Ovary (tissue), 10 donors: ENCODE measurements at places on chromosomes 1 and 21. TPM values are rescaled to one million over a fixed set of nuclear protein-coding genes. Genes with fewer than 3 reads are reported as not detected.

KIAA0040 gene
- total RNA-seq = 18.5 TPM

MYBPHL gene
- total RNA-seq = 0.38 TPM

KLHDC7A gene
- 0.36 TPM for total RNA-seq

SCYL3 gene
- 6.3 TPM for total RNA-seq

ZFYVE9 gene
- total RNA-seq = 34.1 TPM

LAMC2 gene
- total RNA-seq = 33.7 TPM

ZNF648 gene
- total RNA-seq = 1.4 TPM

HRNR gene
- total RNA-seq = not detected

PRDM16 gene
- total RNA-seq = 1.1 TPM

PPM1J gene
- 2.1 TPM for total RNA-seq

ELOVL1 gene
- total RNA-seq = 50.6 TPM

SYT6 gene
- total RNA-seq = 0.17 TPM

DNA sequence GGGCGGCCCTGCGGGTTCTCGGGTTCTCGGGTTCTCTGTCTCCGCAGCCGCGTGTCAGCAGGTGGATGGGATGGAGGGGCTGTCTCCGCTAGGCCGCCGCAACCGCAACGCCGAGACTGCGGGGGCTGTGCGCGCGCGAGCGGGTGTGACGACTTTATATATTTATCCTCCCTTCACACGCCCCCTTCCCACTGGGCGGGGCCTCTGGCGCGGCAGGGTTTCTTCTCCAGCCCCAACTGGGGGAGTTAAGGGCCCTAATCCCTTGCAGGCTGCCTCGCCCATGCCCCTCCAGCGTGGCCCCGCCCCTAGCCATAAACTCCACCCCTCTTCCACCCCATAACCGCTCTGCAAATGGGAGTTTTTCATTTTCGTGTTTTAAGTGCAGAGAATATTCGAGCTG lies 3.4 kb downstream of the IGSF21 start:
- H3K4me3 ChIP-seq = no peak overlapping the region
- H3K4me1 ChIP-seq = no peaks in the 10 kb centered on the region
- H3K36me3 ChIP-seq = no peaks in the 10 kb centered on the region
- no peak overlapping the region for H3K27ac ChIP-seq
- DNase-seq = no peak

DNA sequence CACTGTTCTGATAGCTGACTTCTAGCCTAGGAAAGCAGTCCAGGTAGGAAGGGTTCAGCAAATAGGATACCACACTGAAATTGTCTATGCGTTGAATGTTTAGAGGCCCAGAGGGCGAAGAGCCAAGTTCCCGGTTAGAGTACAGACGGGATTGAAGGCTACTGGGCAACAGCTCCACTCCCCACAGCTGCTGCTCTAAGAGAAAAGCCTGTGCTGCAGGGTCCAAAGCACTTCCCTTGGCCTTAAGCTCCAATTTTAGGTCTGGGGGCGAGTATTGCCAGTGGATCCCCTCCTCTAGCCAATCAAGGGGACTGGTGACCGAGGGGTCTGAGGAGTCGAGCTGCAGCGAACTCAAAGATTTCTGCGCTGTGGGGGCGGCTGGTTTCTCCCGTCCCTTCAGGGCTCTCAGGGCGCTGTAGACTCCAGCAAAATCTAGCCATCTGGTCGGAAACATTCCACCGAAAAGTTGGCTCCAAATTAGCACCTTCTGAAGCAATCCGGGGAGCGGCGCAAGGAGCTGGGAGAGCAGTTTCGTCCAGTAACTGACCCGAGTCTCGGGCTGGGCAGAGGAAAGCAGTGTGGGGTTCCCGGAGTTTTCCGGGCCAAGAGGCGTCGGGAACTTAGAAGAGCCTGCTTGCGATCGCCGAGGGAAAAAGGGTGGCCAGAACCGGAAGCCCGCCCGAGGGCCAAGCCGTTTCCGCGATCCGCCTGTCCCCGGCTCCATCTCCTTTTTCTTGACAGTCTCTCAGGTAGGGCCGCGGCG lies 748 bp downstream of the PPP1R15B start:
- H3K27me3 ChIP-seq = no peaks in the 10 kb centered on the region
- peaks cover 3% of the 10 kb centered on the region for H3K4me1 ChIP-seq
- DNase-seq = no peak

DNA sequence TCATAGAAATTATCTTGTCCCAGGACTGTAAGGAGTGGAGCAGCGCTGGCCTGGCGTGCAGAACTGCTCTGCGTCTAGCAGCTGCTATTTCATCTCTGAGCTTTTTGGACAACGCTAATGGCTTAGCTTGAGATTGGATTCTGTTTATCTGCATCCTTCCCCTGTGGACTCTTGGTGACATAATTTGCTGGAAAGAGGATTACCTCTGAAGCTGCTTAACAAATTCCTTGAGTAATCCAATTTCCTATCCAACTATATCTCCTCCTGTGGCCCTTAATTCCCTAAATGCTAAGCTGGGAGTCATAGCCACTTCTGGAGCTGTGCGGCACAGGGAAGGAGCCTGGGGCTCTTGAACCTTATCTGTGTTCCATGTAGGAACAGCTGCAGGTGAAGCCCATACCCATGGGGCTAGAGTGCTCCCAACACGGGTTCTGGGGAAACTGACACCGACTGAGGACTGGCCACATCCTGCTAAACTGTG lies 43.2 kb downstream of the IL6R start:
- no peaks in the 10 kb centered on the region for H3K36me3 ChIP-seq
- no peak for DNase-seq
- no peak overlapping the region for H3K4me3 ChIP-seq
- H3K4me1 ChIP-seq = peaks cover 2% of the 10 kb centered on the region

GRCh38 chr21:32674731-32675130 lies 53.1 kb downstream of the SYNJ1 start:
- no peaks in the 10 kb centered on the region for H3K27me3 ChIP-seq
- no peak overlapping the region for H3K4me3 ChIP-seq
- H3K36me3 ChIP-seq = no peaks in the 10 kb centered on the region
- no peaks in the 10 kb centered on the region for H3K4me1 ChIP-seq

- H3K4me3 ChIP-seq = no peak overlapping the region
- H3K27ac ChIP-seq = no peak overlapping the region
- DNase-seq = no peak
- H3K4me1 ChIP-seq = peaks cover 2% of the 10 kb centered on the region
- H3K36me3 ChIP-seq = no peaks in the 10 kb centered on the region
These were observed 634.9 kb downstream of the LMO4 start for GRCh38 chr1:87963556-87963955.

GRCh38 chr1:194289569-194290266 lies 1103.3 kb upstream of the B3GALT2 start:
- no peaks in the 10 kb centered on the region for H3K4me1 ChIP-seq
- DNase-seq = no peak
- no peak overlapping the region for H3K4me3 ChIP-seq
- H3K36me3 ChIP-seq = no peaks in the 10 kb centered on the region

DNA sequence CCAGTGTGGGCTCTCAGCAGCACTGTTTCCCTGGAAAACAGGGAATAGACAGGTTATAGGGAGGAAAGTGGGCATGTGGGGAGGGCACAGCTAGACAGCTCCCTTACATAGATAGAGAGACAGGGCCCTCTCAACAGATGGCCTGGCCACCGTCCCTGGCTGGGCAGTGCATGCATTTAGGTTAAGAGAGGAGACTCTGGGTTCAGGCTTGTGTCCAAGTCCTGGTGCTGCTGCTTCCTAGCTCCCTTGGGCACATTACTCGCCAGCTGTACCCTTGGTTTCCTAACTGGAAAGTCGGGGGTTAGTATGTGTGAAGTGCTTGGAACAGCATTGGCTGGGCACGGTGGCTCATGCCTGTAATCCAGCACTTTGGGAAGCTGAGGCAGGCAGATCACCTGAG lies 9.1 kb downstream of the PLOD1 start:
- H3K27me3 ChIP-seq = no peaks in the 10 kb centered on the region
- H3K27ac ChIP-seq = no peak overlapping the region
- peaks cover 9% of the 10 kb centered on the region for H3K4me1 ChIP-seq
- H3K36me3 ChIP-seq = no peaks in the 10 kb centered on the region
- no peak for DNase-seq
- no peak overlapping the region for H3K4me3 ChIP-seq

- no peaks in the 10 kb centered on the region for H3K36me3 ChIP-seq
- DNase-seq = no peak
- no peak overlapping the region for H3K4me3 ChIP-seq
- H3K27ac ChIP-seq = no peak overlapping the region
These were observed 37.4 kb downstream of the ZNF496 start for GRCh38 chr1:247294282-247294681.

DNA sequence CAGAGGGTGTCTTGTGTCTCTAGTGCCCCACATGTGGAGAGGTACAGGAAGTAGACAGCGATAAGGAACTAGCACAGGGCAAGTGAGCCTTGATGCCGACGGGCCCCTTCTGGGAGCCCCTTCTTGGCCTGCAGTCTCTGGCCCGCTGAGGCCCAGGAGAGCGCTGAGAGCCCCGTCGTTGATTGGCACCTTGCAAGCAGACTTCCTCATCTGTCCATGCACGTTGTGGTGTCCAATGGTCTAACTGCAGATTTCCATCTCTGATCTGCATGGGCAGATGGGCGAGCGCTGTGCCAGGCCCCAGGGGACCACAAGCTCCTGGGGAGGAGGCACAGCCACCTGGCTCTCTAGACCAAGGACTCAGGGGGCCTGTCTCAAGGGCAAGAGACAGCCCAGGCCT lies 32.4 kb downstream of the PLEKHA6 start:
- no peak overlapping the region for H3K27ac ChIP-seq
- no peaks in the 10 kb centered on the region for H3K27me3 ChIP-seq
- no peak for DNase-seq
- H3K36me3 ChIP-seq = no peaks in the 10 kb centered on the region

DNA sequence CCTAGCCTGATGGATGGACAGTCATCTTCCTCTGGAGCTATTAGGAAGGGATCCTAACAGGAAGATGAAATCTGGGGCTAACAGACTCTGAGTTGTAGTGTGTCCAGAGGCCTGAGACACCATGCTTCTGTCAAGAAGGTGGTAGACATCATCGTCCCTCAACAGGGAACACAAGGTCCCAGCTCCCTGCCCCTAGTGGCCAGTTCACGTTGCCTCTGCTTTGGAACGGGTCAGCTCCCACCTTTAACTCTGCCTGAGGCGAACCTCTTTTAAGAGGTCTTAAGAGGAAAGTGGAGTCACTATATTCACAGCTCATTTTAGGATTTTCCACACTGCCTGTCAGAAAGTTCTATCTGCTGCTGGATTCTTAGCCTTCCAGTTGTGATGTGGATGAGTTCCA lies 28.3 kb downstream of the LRRC71 start:
- no peaks in the 10 kb centered on the region for H3K27me3 ChIP-seq
- DNase-seq = no peak
- no peak overlapping the region for H3K27ac ChIP-seq
- no peaks in the 10 kb centered on the region for H3K4me1 ChIP-seq
- no peaks in the 10 kb centered on the region for H3K36me3 ChIP-seq
- no peak overlapping the region for H3K4me3 ChIP-seq

DNA sequence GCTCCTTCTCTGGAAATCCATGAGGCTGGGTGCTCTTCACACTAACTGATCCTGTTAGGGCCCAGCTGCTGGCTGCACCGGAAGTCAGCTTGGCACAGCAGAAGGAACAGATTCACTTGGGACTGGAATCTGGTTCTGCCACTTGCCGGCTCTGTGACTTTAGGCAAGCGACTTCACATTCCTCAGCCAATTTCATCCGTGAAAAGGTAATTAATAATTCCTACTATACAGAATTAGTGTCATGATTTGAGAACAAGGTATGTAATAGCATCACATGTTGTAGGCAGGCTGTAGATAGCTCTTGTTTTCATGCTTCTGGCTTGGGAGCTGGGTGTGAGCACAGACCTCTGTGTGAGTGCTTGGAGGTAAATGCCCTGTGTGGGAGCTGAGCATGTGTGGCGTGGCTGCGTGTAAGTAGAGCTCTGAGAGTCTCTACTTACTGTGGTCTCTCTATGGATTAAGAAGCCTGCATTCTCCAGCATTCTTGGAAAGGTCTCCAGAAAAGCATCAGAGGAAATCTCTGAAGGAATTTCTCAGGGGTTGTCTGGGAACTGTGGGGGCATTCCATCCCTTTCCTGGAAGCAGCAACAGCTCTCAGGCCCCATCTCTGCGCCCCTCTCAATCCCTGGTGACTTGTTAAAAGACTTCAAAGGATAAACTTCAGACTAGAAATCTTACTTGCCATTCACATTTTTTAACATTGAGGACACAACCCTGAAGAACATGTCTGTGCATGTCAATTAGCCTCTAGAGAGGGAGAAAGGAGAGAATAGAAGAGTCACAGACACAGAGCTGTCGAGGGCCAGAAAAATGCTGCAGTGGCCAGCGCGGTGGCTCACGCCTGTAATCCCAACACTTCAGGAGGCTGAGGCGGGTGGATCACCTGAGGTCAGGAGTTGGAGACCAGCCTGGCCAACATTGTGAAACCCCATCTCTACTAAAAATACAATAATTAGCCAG lies 47.7 kb upstream of the PPM1J start:
- no peaks in the 10 kb centered on the region for H3K36me3 ChIP-seq
- no peak overlapping the region for H3K4me3 ChIP-seq
- H3K4me1 ChIP-seq = no peaks in the 10 kb centered on the region
- no peak for DNase-seq
- no peaks in the 10 kb centered on the region for H3K27me3 ChIP-seq
- no peak overlapping the region for H3K27ac ChIP-seq

- H3K27me3 ChIP-seq = no peaks in the 10 kb centered on the region
- no peak overlapping the region for H3K4me3 ChIP-seq
- no peak overlapping the region for H3K27ac ChIP-seq
- no peak for DNase-seq
- no peaks in the 10 kb centered on the region for H3K4me1 ChIP-seq
These were observed 20.9 kb downstream of the COA7 start for GRCh38 chr1:52677076-52677806.

DNA sequence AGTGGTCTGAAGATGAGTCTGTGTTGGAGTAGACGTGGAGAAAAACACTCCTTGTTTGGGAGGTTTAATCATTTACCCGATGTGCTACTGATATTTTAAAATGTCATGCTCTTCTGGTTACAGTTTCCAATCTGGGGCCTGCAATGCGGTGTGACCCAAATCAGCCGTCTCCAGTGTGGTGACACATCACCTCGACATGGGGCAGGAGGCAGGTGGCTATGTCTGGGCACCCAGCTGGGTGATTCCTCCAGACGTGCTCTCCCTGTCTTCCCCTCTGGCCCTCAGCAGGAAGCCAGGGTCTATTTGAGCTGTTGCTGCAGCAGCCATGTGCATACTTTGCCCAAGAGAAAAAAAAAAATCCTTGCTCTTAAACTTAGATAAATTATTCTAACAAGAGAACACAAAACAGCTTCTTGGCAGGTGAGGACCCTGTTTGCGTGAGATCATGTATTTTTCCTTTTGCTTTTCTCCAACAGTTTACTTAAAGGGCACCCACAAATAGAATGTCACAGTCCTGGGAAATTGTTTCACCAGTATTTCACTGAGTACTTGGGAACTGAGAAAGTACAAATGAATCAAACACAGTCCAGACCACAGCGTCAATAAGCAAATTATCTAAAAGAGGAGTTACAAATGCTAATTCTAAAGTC lies 38.9 kb upstream of the MAP10 start:
- no peak overlapping the region for H3K27ac ChIP-seq
- no peak for DNase-seq
- H3K27me3 ChIP-seq = no peaks in the 10 kb centered on the region
- no peaks in the 10 kb centered on the region for H3K36me3 ChIP-seq

DNA sequence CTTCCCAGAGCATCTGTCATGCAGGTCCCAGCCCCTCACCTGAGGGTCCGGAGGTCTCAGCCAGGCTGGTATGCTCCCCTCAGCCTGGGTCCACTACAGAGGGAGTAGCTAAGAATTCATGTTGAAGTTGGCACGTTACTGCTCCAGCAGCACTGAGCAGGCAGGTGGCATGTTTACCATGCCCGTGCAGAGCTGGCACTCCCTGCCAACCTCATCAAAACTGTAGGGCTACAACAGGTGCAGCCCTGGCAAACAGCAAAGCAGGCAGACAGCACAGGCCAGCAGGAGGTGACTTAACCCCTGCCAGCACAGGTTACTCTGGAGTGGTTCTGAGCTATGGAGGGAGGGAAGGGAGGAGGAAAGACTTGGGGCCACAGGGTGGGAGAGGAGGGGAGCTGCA lies 46.4 kb downstream of the NUAK2 start:
- H3K36me3 ChIP-seq = no peaks in the 10 kb centered on the region
- H3K4me3 ChIP-seq = no peak overlapping the region
- H3K4me1 ChIP-seq = peaks cover 6% of the 10 kb centered on the region
- no peaks in the 10 kb centered on the region for H3K27me3 ChIP-seq
- H3K27ac ChIP-seq = no peak overlapping the region
